Pulmonary artery endothelial cell (primary cell): ENCODE measurements at places on chromosomes 12 and 14.

DNA sequence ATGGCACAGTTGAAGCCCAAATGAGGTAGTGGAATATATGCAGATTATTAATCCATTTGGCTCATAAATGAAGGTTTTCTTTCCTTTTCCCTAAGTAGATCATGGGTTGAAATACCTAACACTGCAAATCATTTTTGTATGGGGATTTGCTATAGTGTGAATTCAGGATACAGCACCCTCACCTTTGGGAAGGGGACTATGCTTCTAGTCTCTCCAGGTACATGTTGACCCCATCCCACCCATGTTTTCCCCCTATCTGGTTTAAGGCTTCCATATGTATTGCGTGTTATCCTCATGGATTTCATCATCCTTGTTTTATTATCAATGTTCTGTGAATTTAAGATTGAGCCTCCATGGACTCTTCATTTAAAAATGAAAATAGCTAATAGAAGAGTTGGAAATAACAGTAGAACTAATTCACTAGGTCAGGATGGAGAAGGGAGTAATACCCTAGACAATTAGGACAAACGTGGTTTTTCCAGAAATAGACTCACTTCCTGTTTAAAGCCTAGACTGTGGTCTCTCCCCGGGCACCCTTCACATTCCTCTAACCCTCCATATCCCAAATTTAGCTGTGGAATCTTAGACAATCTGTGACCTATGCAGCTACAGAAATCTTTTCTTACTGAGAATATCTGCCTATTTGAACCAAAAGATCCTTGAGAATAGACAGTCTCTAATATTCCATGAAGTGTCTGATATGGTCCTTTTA lies 56.5 kb downstream of the DAD1 start:
- no peak for DNase-seq

GRCh38 chr12:98345308-98345876 lies 170.0 kb upstream of the TMPO start:
- no peak for DNase-seq

DNA sequence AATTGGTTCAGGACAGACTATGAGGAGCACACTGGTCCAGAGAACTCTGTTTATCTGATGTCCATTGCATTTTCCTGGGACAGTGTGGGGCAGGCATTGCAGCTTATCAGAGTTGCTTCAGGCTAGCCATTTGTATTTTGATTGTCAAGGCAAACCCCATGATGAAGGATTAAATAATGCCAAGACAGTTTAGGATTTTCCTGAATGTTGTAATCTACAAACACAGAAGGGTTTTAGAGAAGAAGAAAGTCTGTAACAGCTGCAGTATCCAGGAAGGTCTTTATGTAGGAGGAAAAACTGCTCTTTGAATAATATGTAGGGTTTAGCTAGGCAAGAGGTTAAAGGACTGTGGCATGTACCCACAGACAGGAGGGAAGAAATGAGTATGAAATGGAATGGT lies 32.2 kb upstream of the UNC79 start:
- no peak for DNase-seq

- DNase-seq = no peak
These were observed 29.1 kb upstream of the ZNF641 start for GRCh38 chr12:48379794-48380193.

- DNase-seq = no peak
These were observed 295.9 kb downstream of the ITPR2 start for GRCh38 chr12:26537126-26537525.

DNA sequence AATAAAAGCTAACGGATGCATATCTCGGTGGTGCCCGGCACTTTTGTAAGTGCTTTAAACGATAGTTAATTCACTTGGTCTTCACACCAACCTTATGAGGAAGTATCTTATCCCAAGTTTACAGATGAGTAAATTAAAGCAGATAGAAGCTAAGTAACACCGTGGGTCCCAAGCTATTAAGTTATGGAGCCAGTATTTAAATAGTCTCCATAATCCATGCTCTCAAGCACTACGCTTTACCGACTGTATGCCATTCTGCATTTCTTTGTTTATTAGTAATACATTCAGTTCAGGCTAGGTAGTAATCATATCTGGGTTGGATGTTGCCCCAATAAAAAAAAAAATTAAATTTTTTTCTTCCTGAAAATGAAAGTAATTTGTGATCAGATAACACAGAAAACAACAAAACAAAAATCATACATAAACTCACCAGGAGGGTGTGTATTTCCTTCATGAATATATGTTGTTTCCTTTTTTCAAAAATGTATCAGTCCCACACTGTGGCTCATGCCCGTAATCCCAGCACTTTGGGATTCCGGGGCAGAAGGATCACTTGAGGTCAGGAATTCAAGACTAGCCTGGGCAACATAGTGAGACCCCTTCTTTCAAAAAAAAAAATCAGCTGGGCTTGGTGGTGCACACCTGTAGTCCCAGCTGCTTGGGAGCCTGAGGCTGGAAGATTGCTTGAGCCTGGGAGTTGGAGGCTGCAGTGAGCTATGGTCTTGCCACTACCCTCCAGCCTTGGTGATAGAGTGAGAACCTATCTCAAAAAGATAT lies 1.4 kb upstream of the M6PR start:
- DNase-seq = no peak

GRCh38 chr14:101917413-101918017 lies 46.9 kb upstream of the DYNC1H1 start:
- no peak for DNase-seq

DNA sequence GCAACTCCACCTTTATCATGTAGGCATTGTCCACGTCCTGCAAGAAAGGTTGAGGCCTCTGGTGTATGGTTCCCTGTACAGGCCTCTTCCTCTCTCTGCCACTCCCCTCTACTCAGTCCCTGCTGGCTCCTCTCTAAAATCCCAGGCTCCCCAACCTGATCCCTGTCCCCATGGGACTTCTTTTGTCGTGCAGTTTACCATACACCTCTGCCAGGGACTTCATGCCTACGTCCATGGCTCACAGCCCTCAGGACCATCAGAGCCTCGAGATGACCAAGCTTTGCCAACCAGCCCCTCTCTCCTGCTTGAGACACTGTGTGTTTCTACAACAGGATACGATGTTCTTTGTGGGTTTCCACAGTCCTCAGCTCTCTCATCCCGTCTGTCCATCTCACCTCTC lies 2.9 kb downstream of the KRT2 start:
- DNase-seq = no peak

- DNase-seq = no peak
These were observed 267.0 kb downstream of the CPNE8 start for GRCh38 chr12:38638401-38638800.

- no peak for DNase-seq
These were observed 6.0 kb upstream of the YARS2 start for GRCh38 chr12:32761716-32762115.

- DNase-seq = no peak
These were observed 405.6 kb upstream of the TMEM132C start for GRCh38 chr12:127861406-127861805.

DNA sequence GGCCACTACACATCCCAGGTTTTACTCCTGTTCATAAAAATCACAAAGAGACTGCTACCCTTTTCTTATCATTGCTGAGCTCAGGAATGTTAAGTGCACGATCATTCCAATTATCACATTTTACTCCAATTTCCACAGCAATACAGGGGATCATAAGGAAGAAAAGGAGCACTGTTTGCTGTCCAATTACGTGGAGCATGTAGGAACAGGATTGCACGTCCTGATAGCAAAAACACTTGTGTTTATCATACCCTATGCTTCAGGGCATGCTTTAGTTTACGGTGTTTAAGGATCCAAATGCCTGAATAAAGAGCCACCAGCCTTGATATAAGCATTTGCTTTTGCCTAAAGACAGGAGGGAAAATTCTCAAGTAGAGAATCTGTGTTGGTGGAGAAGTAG lies 155.4 kb upstream of the EGLN3 start:
- no peak for DNase-seq

GRCh38 chr14:28671425-28671824 lies 95.2 kb upstream of the FOXG1 start:
- DNase-seq = peak; percentile 26

DNA sequence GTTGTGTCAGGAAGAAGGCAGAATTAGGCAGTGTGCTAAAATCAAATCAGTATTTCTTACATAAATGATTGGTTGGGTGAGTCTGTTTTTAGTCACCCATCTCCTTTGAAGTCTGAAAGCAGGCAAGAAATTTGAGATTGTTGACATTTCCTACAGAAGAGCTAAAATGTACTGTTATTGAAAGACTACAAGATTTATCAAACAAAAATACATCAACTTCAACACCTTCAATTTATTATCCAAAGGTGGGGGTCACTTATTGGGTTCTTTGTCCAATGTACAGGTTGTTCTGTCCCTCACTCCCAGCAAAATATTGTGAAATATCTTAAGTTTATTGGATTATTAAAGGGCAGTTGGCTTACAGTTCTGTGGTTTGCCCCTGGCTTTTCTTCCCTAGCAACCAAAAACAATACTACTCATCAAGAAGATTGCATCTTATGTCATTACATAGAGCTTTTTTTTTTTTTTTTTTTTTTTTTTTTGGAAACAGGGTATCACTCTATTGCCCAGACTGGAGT lies 20.6 kb upstream of the PKP2 start:
- no peak for DNase-seq

DNA sequence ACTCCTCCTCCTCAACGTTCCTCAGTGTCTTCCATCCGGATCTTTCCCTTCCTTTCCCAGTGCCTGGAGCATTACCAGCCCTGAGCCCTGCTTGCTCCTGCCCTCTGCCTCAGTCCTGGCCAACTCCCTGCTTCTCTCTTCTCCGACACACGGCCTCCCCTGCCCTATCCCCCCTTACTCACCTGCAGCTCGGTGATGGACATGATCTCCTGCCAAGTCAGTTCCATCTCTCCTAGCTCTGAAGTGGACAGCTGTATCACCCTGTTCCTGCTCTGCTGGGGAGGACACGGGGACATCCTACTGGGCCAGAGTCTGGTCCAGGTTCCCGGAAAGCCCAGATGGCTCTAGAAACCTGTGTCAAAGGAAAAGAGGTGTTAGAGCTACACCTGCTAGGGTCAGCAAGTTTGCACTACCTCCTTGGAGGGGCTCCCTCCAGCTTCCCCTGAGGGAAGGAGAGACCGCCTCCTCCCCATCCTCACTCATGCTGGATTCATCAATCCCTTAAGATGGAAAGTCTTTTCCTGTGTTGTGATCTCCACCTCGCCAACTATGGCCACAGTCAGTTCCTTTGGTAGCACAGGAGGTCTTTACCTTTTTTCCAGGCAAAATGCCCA lies 5.8 kb downstream of the NFE2 start:
- DNase-seq = no peak

- DNase-seq = no peak
These were observed 5.1 kb downstream of the UNG start for GRCh38 chr12:109102491-109102890.

GRCh38 chr12:27179400-27180214 lies 64.5 kb upstream of the STK38L start:
- peak; percentile 62 for DNase-seq

- no peak for DNase-seq
These were observed 176.3 kb upstream of the ATP2B1 start for GRCh38 chr12:89884952-89885351.

- no peak for DNase-seq
These were observed at the start of gene SERPINA4 for GRCh38 chr14:94560751-94561655. TSS of gene SERPINA4 (plus strand) at chr14:94561442. CDS start at chr14:94563483, 2,041 bp downstream.

DNA sequence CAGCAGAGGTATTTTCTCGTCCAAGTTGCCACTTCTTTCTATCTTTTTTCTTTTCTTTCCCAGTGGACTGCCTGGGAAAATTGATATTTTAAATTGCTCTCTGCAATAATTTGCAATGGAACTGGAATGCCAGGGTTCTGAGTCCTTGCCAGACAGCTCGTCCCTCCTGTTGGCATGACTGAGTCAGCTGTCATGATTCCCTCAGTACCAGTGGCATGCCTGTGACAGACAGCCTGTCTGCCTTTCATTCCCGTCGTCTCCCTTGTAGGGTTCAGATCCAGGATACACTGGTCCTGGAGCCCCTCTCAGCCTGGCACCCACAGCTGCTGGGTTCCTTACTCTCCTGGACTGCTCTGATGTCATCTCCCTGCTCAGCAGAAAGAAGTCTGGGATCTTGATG lies 84.8 kb downstream of the PTPN11 start:
- DNase-seq = no peak

GRCh38 chr14:104143521-104144452 lies 5.4 kb downstream of the KIF26A start:
- no peak for DNase-seq

DNA sequence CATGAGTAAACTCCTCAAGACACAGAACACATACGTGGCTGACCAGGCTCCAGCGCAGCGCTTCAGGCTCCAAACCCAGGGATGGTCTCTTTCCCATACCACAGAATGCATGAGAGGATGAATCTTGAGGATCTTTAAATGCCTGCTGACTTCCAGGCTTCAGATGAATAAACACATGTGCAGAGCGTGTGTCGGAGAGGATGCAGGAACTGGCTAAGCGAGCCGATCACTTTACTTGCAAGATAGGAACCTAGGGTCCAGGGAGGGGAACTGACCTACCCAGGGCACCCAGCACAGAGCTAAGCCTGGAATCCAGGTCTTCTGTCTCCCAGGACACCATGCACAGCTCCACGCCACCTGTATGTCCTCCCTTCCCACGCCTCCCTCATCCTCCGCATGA lies 209.8 kb downstream of the BCL11B start:
- no peak for DNase-seq

DNA sequence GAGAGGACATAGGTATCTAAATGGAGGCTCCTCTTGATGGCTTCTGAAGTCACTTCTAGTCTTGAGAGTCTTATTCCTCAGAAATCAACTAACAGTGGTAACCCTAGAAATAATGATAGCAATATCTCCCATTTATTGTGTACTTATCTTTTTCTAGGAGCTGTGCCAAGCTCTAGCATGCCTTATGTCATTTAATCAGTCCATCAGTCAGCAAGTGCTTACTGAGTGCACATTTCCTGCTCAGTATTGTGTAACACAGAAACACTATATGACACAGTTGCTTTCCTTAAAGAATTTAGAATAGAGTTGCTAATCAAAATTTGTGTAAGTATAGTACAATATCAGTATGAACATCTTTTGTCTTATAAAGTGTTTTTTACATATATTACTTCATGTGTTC lies 36.6 kb downstream of the KRT76 start:
- no peak for DNase-seq

GRCh38 chr12:106769078-106769477 lies 5.4 kb upstream of the RIC8B start:
- no peak for DNase-seq

- DNase-seq = no peak
These were observed 7.1 kb upstream of the MRPL52 start for GRCh38 chr14:22822571-22823098.
